Vagina (tissue), 2 donors: ENCODE measurements at places on chromosomes 7 and 10. TPM values are rescaled to one million over a fixed set of nuclear protein-coding genes. Genes with fewer than 3 reads are reported as not detected.

DNA sequence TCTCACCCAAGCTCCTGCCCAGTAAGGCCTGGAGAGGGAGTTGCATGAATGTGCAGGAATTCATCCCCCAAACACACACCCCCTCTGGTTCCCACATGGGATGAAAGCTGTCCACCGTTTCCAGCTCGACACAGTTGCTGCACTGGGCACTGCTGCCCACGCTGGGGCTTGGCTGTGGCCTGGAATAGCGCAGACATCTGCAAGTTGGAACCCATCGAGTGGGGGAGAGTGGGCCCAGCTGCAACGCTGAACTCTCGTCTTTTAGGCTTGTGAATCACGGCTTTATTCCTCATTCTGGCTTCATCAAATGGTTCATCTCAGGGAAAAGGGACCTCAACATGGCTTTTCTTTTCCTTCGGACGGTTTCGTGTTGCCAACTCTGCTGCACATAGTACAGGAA is 264.7 kb downstream of the DNAJB6 start:
- no peaks in the 10 kb centered on the region for H3K27me3 ChIP-seq
- no peak overlapping the region for H3K4me3 ChIP-seq
- H3K27ac ChIP-seq: no peak overlapping the region
- no peaks in the 10 kb centered on the region for H3K4me1 ChIP-seq
- DNase-seq: no peak

The LGI1 gene
- 0.74 TPM for total RNA-seq

GRCh38 chr10:124369986-124370385 is 48.7 kb downstream of the OAT start:
- H3K27me3 ChIP-seq: no peaks in the 10 kb centered on the region
- H3K4me1 ChIP-seq: no peaks in the 10 kb centered on the region
- H3K36me3 ChIP-seq: no peaks in the 10 kb centered on the region
- H3K4me3 ChIP-seq: no peak overlapping the region

DNA sequence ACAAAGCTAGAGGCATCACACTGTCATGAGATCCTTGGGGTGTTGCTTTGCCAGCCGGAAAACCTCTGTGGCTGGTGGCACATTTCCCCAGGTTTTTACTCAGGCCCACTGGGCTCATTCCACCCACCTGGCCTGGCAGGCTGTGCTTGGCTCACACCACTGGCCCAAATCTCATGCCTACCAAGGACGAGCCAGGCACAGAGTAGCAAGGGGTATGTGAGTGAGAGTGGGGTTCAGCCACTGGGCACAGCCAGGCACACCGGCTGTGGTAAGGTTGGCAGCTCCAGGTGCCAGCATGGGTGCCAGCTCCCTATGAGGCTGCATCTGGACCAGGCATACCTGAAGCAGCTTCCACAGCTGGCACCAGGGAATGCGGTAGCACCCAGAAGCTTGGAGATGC is 21.4 kb downstream of the STEAP1 start:
- no peak overlapping the region for H3K4me3 ChIP-seq
- H3K36me3 ChIP-seq: no peaks in the 10 kb centered on the region
- H3K27me3 ChIP-seq: no peaks in the 10 kb centered on the region
- DNase-seq: no peak
- H3K4me1 ChIP-seq: no peaks in the 10 kb centered on the region

The NCF1 gene
- not detected for total RNA-seq
